ENCODE measurements at places on chromosomes 7 and 10.
A peak's percentile ranks its signal among the peaks of the same experiment; 100 is the strongest.

- DNase-seq, result no peak
These were observed 20.1 kb upstream of the COL13A1 start for GRCh38 chr10:69781576-69781975.

- DNase-seq, result no peak
These were observed 2.3 kb downstream of the GRM8 start for GRCh38 chr7:127250312-127251035.

- DNase-seq, result no peak
These were observed 210.0 kb downstream of the IMMP2L start for GRCh38 chr7:111352319-111352718.

- no peak for DNase-seq
These were observed 33.3 kb upstream of the AP5Z1 start for GRCh38 chr7:4742051-4742573.

DNA sequence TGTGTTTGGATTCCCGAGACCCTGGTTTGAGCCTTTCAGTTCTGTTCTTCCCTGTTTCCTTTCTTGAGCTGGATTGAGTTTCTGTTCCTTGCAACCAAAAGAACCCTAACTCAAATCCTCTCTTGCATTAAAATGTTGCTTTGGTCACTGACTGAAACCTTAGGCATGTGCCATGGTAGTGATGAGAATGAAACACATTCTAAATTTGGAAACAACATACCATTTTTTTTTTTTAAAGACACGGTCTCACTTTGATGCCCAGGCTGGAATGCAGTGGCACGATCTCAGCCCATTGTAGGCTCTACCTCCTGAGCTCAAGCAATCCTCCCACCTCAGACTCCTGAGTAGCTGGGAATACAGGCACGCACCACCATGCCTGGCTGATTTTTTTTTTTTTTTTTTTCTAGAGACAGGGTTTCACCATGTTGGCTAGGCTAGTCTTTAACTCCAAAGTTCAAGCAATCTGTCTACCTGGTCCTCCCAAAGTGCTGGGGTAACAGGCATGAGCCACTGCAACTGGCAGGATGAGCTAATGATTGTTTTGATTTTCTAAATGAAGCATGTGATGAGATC, 8.4 kb downstream of the THAP5 start:
- DNase-seq, result no peak

- no peak for DNase-seq
These were observed 48.2 kb upstream of the CREB5 start for GRCh38 chr7:28364082-28364481.

GRCh38 chr7:37765872-37766525, 82.4 kb upstream of the NME8 start:
- no peak for DNase-seq

DNA sequence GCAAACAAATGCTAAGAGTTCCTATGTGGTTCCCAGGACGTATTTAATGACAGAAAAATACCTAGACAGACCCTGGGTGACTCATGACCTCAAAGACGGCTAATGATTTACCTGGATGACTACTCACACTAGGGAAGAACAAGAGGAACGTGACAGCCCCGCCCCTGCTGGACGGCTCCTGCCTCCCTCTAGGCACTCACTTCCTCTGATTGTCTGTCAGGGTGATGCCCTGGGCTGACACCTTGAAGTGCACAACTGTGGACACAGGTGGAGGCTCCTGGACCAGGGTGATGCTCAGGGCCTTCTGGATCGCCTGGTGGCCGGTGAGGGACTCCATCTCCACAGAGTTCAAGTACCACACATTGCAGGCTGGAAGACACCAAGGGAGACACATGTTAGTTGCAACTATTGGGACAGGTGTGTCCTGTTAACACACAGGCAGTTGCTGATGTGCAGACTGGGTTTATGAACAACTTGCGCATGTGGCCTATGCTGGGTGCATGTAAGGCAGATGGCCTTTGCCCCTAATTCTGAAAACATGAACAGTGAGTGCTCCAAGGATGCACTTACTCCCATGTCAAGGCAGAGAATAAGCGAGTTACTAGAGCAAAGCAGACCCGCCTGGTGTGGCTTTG, 298.3 kb downstream of the TNS3 start:
- peak; percentile 58 for DNase-seq

DNA sequence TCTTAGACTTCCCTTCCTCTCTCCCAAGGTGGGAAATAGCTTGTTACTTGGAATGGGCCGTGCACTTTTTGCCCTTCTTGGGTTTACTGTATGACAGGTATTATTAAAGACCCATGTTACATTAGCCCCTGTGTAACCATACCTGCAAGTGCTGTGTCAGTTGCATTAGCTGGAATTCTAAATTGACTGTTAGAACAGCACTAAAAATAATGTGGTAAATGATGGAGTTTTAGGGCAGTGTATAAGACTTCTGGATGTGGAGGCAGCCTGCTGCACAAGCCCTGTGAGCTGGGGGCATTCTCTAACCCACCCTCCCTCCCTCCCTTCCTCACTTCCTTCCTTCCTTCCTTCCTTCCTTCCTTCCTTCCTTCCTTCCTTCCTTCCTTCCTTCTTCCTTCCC, 52.7 kb downstream of the GALNT17 start:
- DNase-seq, result no peak

DNA sequence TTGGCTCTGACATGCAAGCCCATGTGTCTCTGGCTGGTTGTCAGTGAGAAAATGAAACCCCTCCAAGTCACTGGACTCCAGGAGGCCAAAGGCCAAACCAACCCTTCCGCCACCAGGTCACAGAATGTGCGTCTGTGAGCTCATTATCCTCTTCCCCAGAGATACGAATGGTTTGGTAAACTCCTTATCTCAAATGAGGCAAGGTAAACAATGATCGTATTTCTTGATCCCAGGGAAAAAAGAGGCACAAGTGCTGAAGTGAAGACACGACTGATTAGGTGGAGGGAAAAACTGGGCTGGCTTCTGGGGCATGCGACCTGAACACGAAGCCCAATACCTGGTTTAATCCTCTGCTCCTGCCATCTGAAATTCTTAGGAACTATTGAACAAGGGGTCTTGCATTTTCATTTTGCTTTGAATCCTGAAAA, 70.6 kb upstream of the ARID5B start:
- no peak for DNase-seq

GRCh38 chr10:103145860-103146466, 47.1 kb downstream of the NT5C2 start:
- DNase-seq, result no peak

- DNase-seq, result no peak
These were observed 61.8 kb upstream of the CALCR start for GRCh38 chr7:93636276-93636675.

- no peak for DNase-seq
These were observed 23.5 kb upstream of the NRCAM start for GRCh38 chr7:108479751-108480150.

- DNase-seq, result no peak
These were observed 293.0 kb upstream of the IMMP2L start for GRCh38 chr7:111855161-111855841.

DNA sequence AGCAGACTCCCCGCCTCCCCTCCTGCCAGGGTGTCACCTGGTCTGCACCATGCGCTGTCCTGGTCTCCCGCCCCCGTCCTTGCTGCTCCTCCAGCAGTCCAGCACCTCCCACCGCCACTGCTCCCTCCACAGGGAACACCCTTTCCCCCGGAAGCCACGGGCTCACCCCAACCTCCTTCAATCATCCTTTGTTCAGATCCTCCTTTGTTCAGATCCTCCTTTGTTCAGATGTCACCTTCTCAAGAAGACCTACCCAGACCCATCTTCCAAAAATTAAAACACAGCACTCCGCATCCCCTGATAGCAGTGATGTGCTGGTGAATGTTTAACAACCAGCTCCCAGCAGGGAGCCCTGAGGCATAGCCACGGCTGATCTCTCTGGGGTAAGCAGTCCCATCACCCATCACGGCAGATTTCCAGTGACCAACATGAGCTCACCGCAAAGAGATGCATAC, 237.7 kb downstream of the USP6NL start:
- DNase-seq, result no peak

DNA sequence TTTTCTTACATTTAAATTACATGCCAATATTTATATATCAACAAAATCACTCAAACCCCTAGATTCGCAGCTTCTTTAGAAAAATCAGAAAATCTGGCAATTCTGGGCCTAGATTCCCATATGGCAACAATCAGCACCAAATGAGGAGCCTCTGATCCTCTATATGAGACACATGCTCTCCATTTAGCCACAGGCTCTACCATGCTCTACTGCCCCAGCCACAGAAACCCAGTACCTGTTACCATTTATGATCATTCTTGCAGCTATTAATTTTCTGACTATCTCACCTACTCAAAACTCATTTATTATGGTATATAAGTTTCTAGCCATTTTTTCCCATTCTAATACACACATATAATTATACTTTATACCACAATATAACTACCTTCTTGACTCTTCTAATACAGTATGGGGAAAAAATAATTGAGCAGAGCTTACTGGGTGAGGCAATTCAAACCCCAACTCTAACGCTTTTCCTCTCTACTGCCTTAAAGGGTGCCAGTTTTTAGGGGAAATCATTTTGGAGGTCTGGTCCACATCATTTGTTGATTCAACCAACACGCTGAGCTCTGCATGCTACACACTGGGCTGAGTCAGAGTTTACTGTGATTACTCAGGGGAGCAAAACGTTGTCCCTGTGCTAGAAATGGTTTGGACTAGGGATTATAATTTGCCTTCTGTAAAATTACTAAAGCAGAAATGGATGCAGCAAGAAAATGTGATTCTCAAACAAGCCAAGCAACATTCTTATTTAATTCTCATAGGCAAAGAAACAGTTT, 11.6 kb downstream of the PDLIM1 start:
- DNase-seq, result no peak

- no peak for DNase-seq
These were observed 44.0 kb downstream of the ADRB1 start for GRCh38 chr10:114087655-114088054.

GRCh38 chr7:89002981-89003956, 207.7 kb upstream of the TEX47 start:
- no peak for DNase-seq

GRCh38 chr7:4325732-4326131, 356.4 kb upstream of the FOXK1 start:
- no peak for DNase-seq

DNA sequence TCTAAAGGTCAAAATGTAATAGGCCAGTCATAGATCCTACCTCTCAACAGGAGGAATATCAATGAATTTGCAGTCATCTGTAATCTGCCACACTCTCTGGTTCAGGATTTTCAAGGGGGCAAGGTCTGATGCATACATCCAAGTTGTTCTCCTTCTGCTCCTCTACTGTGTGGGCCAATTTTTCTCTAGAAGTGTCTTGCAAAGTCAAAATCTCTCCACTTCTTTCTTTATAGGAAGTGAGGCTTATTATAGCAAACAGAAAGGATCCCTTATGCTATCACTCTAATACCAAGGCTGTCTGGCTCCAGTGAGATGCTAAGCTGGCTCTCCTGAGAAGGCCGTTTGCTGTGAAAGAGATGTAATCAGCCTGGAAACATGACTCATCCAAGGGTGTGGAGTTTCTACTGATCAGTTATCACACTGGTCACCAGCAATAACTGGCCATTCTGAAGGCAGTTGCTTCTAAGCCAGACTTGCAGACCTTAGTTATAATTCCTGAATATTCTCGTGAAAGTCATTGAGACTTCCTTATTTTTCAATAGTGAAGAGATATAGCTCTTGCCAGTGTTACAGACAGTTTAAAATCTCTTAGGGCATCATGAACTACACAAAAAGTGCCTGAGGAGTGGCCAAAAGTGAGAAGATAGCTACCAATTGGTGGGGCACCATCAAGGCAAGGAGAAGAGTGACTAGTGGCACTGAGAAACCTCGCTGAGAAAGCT, 43.2 kb upstream of the LRGUK start:
- peak; percentile 24 for DNase-seq

DNA sequence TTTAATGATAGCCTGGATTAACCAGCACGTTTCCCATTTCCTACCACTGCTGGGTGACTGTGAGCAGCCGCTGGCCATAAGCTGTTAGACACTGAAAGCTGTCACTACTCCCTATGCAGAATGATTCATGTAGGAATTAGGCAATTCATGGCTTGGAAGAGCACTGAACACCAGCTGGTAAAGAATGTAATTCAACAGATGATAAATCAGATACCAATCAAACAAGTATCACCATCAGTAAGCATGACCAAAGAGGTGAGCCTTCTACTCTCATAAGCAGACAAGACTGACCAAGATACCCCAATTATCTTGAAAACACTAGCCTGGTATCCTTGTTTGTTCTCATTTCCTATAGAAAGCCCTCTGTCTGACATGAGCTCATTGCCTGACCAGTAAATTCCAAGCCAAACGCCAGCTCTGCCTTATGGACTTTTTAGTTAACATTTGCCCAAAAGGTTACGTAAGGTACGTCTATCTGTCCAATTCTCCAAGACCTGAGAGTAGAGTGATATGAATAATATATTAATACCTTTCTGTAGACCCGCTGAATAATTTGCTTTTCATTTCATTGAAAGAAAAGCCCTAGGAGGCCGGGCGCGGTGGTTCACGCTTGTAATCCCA, 127.7 kb downstream of the ELMO1 start:
- no peak for DNase-seq

All from epithelial cell of prostate (primary cell).